Activated naive CD8-positive, alpha-beta T cell treated with anti-CD3 and anti-CD28 coated beads, Interleukin-2, amount 50 U/mL, for 24 hours (primary cell): ENCODE measurements at places on chromosomes 11 and 22.

DNA sequence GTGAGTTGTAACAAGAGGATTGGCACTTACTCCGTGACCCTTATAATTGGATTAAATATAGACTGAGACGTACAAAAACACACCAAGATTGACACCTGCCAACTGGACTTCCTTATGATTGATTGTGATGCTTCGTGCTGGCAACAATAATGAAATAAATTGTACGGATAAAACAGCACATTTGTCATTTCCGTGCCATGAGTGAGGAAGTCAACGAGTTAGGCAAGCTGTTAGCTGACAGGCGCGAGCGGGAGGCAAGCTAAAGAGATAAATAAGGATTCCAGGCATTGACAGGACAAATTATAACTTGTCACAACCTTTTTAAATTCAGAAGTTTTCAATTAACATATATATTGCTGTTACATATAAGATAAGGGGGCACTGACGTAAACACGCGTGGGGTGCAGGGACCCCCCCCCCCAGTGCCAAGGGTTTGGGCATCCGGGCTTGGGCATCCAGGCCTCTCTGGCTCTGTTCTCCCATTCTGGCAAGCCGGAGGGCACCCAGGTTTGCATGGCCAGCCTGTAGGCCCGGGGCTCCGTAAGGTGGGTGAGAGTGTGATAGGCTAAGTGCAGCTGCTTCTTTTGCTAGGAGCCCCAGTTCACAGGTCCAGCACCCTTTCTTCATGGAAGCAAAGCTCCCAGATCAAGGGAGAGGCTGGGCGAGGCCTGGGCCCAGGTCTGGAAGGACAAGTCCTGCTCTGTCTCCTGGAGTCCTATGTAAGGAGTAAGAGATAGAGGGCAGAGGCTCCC, 11.2 kb upstream of the PAX6 start:
- H3K36me3 ChIP-seq = peaks cover 7% of the 10 kb centered on the region
- H3K4me3 ChIP-seq = no peak overlapping the region
- peaks cover 15% of the 10 kb centered on the region for H3K4me1 ChIP-seq
- H3K27ac ChIP-seq = no peak overlapping the region
- H3K27me3 ChIP-seq = peaks cover 83% of the 10 kb centered on the region

DNA sequence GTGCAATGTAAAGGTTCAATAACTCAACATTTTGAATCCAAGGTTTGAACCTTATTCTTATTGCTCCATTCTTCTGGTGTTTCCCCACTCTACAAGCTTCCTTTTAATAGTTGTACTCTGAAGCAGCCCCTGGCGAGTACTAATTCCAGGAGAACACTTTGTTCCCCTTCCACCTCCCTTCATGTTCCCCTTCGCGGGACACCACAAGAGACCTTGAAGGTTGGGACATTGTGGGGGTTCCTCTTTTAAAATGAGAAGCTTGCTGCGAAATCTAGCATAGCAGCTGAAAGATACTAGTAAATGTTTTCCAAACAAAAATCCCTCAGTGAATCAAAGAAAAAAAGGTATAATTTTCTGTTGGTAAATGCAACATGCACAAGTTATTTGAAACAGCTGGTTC, 626.3 kb upstream of the LRRC4C start:
- no peak overlapping the region for H3K27ac ChIP-seq
- no peak for DNase-seq
- no peaks in the 10 kb centered on the region for H3K27me3 ChIP-seq
- no peaks in the 10 kb centered on the region for H3K36me3 ChIP-seq
- no peak overlapping the region for H3K4me3 ChIP-seq

DNA sequence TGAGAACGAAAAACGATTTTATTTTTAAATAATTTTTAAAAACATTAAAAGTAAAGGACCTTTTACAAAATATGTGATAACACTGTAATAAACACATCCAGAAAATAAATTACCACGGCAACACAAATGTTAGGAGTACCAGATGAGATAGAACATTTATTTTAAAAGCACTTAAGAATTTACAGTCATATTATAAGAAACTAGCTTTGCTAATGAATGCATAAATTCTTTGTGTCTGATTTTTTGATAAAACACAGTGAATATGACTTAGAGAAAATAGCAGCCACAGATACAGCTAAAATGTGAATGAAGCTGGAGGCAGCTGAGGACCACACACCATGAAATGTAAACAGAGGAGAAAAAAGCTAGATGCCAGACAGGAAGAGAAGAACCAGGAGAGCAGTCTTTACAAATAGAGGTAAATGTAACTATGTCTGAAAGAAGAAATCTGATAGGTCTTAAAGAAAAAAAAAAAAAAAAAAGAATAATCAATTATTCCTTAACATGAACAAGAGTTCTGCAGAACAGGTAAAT, 14.6 kb downstream of the CCDC34 start:
- H3K27me3 ChIP-seq = no peaks in the 10 kb centered on the region
- no peak overlapping the region for H3K4me3 ChIP-seq
- H3K4me1 ChIP-seq = no peaks in the 10 kb centered on the region
- H3K36me3 ChIP-seq = peaks cover 8% of the 10 kb centered on the region

DNA sequence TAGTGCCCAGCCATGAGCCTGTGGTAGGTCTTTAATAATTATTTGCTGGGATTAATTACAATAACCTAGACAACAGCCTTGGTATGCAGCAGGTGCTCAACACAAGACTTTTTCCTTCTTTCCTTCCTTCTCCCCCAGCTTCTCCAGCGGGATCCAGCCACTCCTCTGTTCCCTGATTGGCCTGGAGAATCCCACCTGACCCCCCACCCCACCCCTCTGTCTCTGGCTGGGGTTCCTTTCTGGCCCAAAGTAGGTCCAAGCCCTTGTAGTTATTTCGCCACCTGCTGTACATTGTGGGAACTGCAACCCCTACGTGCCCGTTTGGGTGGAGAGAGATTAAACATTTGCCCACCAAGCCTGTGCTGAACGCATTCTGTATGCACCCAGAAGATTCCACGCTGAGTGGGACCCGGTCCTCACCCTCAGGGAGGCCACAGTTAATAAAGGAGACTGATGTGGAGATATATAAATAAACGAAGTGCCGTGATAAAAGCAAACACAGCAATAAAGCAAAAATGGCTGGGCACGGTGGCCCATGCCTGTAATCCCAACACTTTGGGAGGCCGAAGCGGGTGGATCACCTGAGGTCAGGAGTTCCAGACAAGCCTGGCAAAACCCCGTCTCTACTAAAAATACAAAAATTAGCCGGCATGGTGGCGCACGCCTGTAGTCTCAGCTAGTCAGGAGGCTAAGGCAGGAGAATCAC, 32.1 kb upstream of the DGKZ start:
- no peak overlapping the region for H3K4me3 ChIP-seq
- DNase-seq = peak; percentile 82
- H3K27ac ChIP-seq = no peak overlapping the region
- H3K4me1 ChIP-seq = peaks cover 16% of the 10 kb centered on the region
- no peaks in the 10 kb centered on the region for H3K36me3 ChIP-seq
- H3K27me3 ChIP-seq = peaks cover 2% of the 10 kb centered on the region
